ENCODE measurements at places on chromosomes 1 and 21. TPM values are rescaled to one million over a fixed set of nuclear protein-coding genes. Genes with fewer than 3 reads are reported as not detected.

Gene VTCN1
- total RNA-seq = not detected

DNA sequence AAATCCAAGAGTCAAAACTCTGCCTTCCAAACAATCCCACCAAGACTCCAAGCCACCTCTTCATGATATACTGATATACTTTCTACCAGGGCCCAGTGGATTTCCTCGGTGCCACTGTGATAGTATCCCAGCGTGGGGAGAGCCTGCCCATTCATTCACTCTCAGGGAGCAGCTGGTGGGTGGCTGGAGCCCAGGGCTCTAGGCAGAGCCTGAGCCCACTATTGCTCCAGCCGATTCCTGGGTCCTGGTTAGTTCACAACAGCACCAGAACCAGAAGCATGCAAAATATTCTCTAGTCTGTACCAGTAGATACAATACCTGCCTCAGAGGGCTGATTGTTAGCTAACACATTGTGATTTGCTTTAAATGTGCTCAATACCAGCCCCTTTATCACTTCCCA, 831 bp downstream of the CSRP1 start:
- DNase-seq = no peak

DNA sequence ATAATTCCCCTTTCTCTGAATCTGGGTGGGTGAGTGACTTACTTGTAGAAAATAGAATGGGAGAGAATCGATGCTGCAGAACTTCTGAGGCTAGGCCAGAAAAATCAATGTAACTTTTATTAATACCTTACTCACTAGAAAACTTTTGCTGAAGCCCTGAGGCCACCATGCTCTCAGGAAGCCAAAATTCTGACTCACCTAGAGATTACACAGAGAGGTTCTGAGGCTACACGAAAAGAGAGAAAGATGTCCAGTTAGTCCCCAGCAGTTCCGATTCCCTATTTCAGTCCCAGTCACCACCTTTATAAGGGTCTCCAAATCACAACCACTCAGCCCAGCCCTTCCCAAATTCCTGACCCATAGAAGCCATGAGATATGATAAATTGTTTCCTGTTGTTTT, 135.2 kb downstream of the NTPCR start:
- no peak for DNase-seq

GRCh38 chr1:72278461-72278860, 3.9 kb downstream of the NEGR1 start:
- no peak for DNase-seq

GRCh38 chr1:108722292-108722691, 9.6 kb downstream of the FNDC7 start:
- no peak for DNase-seq

DNA sequence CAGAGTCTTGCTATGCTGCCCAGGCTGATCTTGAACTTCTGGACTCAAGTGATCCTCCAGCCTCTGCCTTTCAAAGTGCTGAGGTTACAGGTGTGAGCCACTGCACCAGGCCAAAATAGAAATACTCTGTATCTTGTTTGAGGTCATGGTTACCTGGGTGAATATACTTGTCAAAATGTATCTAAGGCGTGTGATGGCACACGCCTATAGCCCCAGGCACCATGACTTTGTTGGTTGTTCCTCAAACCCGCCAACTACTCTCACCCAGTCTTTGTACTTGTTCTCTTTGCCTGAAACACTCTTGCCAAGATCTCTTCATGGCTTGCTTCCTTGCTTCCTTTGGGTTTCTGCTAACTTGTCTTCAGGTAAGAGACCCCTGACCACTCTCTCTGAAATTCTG, 38.0 kb upstream of the RGS5 start:
- no peak for DNase-seq

Gene RAB3B
- total RNA-seq = not detected

DNA sequence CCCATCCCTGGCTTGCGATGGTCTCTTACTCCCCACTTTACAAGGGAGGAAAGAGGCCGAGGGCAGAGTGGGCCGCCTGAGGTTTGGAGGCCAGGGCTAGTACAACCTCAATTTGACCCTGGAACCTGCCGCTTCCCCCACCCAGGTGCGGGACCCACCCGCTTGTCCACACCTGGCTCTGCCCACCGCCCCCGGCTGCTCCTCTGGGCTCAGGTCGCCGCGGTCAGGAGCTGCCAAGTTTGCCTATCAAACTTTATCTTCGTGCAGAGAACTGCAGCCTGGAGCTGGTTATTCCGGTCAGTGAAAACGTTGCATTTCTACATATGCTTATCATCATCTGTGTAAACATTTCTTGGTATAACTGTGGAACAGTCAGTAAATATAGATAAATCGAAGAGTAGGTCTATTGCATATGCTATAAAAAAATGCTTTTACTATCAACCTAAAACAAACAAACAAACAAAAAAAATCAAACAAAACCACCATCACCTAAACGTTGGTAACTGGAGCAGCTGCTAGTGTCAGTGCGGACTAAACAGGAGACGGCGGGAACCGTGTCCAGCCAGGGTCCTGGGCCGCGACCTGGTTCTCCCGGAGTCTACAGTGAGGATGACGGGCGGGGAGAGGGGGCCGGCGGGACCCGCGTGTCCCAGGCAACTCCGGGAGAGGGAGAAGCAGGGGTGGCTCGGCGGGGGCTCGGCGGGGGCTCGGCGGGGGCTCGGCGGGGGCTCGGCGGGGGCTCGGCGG, 906 bp upstream of the ADARB1 start:
- DNase-seq = no peak

DNA sequence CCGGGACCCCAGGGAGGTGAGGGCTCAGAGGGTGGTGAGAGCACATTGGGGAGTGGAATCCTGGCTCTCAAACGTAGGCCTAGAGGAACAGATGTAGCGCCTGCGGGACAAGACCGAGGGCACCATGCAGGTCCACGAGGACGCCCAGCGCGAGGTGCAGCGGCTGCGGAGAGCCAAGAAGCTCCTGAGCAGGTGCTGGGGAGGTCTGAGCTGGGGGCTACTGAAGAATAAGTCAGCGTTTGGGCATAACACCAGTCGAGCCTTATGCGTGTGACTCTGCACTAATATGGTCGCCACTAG, 2.6 kb upstream of the NBPF3 start:
- no peak for DNase-seq

DNA sequence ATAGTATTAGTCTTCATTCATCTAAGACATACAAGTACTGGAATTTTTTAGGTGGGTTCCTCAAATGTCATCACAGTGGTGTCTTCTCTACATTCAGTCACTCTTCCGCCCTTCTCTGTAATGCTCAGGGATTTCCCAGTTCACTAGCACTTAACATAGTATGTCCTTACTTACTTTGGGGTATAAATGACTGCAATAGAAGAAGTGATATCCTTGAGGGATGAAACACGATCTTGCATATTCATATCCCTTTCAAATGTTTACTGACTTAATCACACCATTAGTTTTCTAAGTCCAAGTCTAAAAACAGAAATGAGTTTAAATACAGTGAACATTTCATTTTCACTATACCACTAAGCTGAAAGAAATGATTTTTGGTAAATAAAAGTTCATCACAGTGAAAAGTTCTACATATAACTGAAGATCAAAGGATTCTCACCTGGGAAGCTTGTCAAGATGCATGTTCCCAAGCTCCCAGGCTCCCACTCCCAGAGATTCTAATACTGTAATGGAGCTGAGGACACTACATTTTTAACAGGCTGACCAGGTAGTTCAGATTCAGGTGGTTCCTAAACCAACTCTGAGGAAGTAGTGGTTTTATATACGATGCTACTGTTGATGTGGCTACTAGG, 29.7 kb downstream of the MRPL39 start:
- no peak for DNase-seq

GRCh38 chr1:180555411-180555810, 3.4 kb upstream of the OVAAL start:
- DNase-seq = no peak

GRCh38 chr1:63122079-63122478, 200.3 kb upstream of the FOXD3 start:
- DNase-seq = no peak

- DNase-seq = no peak
Measured at GRCh38 chr1:33358114-33358794, 37.4 kb upstream of the A3GALT2 start.

- no peak for DNase-seq
Measured at GRCh38 chr1:204478172-204478899, 16.3 kb downstream of the PIK3C2B start.

Gene GNG4
- not detected for total RNA-seq

DNA sequence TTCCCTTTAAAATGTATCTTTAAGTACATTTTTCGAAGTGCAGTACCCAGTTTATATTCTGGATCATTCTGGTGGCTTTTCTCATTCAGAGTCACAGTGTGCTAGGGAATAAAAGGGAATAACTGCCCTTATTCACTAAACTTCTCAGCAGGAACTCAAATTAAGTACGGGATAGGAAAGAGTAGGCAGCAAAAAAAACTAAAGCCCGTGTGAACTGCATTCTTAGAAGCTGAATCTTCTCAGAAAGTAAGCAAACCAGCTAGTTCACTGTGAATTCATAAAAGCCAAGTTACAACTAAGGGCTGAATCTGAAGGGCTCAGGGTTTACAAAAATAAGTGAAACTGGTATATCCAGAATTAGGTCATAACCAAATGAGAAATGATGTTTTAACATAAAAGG, 22.0 kb downstream of the PRPF38A start:
- DNase-seq = no peak

GRCh38 chr1:64087768-64088167, 115.7 kb upstream of the UBE2U start:
- no peak for DNase-seq

Gene ACTA1
- 1,694 TPM for total RNA-seq

- no peak for DNase-seq
Measured at GRCh38 chr1:228101614-228101993, 1.5 kb downstream of the C1orf35 start.

GRCh38 chr21:17925000-17925610, 105.9 kb upstream of the C21orf91 start:
- DNase-seq = no peak

- DNase-seq = no peak
Measured at GRCh38 chr1:228478912-228479711, 8.1 kb upstream of the RNF187 start.

DNA sequence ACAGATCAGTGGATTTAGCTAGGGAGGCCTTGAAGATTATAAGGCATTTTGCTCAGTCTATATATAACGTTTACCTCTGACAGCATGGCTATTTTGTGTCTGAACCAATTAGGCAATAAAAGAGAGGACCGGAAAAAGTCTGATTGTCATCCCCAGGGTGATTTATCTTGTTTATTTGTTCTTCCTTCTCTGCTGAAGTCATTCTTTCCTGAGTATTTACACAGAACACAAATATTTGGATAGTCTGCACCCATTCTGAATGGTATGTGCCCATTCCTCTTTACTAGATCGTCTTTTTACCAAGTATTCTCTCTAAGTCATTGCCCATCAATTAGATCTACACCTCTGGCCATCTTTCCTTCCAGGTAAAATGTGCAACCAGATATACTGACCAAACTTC, 1602.9 kb downstream of the KCNT2 start:
- DNase-seq = no peak

Gene FCMR
- 6.3 TPM for total RNA-seq

Gene TNFRSF4
- 1.4 TPM for total RNA-seq

GRCh38 chr1:54024358-54024757, 6.4 kb upstream of the LDLRAD1 start:
- no peak for DNase-seq

DNA sequence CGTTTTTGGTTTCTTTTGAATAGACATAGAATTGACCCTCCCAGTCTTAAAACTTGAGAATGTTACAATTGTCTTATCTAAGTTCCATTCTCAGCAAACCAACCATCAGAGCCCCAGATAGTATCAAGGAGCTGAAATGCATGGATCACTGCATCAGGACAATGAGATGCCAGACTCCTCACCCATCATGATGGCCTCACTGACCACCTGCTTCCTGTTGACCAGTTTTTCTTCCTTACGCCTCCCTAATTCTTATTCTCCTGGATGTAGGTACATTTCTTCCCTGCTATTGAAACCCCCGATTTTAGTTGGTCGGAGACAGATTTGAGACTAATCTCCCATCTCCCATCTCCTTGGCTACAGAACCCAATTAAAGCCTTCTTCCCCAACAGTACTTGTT, 17.7 kb downstream of the MATN1 start:
- DNase-seq = no peak

Gene INPP5B
- total RNA-seq = 11.2 TPM

DNA sequence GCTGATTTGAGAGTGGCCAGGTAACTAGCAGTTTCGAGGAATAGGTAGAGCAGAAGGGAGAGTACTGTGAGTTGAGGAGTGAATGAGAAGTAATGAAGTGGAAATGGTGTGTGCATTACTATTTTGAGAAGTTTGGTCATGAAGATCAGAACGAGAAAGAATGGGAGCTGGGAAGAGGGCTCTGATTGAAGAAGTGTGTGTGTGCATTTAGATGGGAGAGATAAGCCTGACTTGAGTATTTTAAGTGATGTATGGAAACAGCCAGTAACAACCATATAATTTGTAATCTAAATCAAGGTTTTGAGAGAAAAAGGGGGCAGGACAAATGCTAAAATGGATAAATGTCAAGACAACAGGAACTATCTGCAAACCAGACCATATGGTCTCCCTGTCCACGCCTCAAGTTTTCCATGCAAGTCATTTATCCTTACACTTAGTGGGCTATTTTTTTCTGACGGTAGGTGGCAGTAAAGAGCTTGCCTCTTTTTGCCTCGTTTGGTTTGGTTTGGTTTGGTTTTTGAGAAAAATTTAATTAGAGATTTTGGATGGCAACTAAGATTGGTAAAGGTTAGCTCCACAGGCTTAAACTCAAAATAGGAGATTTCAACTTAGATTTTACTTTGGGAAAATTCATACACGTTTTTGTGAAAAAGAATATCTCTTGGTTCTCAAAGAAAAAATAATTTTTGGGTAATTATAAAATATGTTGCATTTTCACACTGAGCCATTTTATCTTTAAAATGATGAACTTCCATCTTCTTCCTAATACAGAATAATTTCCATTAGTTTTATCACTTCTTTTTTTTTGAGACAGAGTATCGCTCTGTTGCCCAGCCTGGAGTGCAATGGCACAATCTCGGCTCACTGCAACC, 9.5 kb upstream of the B3GALNT2 start:
- DNase-seq = no peak

DNA sequence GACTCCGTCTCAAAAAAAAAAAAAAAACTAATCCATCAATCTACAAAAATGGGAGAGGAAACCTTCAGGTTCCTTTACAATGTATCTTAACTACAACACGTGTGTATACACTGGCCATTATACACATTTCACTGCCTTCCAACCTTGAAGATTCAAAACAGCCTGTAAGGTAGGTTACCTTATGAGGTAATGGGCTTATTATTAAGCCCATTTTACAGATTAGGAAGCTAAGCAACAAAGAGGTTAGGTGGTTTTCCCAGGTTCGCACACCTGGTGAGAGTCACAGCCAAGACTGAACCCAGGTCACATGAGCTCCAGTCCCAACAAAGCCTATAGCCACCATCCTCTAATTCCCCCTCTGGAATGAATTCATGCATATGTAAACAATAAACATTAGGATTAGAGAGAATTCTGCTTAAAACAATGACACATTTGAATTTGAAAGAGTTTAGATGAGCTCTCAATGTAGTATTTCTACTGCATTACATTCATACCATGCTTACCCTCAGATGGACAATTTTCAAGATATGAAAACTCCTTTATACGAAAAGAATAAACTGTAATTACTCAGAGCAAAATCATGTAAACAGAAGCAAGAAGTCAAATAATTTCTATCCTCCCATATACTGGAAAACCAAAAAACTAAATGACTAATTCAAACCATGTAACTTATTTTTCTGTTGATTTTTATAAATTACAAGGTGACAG, 54.8 kb downstream of the EIF4G3 start:
- DNase-seq = no peak

Gene FUBP1
- total RNA-seq = 48.9 TPM

- no peak for DNase-seq
Measured at GRCh38 chr21:33238146-33238545, 8.4 kb downstream of the IFNAR2 start.
